Germinal center (tissue), 1 donor: ENCODE measurements at places on chromosomes 5 and 9.

- DNase-seq: peak; percentile 47
These were observed 17.2 kb upstream of the RGS3 start for GRCh38 chr9:113446323-113446740.

- DNase-seq: no peak
These were observed 499.8 kb upstream of the GRIA1 start for GRCh38 chr5:152990649-152991048.

- no peak for DNase-seq
These were observed 28.7 kb downstream of the SMIM32 start for GRCh38 chr5:136164226-136164625.

DNA sequence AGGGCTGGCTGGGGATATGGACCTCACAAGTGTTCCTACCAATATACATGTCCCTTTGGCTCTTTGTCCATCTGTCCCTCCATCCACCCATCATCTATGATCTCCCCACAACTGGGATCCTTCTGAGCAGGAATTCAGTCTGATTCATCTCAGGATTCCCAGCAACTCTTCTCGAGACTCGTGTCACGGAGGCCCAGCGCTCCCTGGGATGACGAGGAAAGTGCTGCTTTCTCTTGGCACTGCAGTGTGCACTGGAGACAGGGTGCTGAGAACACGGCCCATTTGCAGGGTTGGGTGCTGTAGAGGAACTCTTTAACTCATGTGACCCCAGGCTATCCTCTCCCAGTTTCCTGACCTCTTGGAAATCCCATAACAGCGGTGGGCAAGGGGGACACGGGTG lies 72.9 kb downstream of the ANGPTL2 start:
- DNase-seq: no peak

DNA sequence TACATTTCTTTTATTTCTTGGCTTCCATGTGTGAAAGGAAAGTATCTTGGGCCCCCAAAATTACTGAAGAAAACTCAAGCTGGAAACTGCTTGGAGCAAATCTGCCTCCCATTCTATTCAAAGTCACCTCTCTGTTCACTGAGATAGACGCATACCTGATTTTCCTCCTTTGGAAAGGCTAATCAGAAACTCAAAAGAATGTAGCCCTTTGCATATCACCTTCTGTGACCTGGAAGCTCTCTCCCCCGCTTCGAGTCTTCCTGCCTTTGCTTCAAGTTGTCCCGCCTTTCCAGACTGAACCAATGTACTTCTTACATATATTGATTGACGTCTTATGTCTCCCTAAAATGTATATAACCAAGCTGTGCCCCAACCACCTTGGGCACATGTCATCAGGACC lies 5.0 kb upstream of the RXFP3 start:
- DNase-seq: no peak

DNA sequence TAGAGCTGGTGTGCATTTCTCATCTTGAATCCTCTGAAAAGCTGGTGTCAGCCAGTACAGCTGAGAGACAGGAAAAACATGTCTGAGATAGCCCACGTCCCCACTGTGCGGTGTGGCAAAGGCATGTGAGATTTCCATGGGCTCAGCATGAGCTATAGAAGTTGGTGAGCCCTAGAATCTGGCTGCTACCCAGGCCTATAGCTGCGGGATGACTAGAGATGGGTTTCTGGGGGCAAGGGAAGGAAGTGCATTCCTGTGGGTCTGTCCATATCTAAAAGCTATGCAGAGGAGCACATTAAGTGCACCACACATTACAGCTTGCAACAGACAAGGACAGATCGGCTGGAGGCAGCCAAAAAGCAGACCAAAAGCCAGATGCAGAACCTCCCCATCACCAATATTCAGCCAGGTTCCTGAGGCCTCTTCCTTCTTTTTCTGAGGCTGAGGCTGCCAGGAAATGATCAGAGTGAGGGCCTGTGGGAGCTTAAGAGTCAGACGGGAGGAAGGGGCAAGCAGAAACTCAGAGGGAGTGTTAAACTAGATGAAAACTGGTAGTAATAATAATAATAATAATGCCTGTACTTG lies 55.8 kb upstream of the RANBP3L start:
- DNase-seq: no peak

GRCh38 chr9:107874137-107874536 lies 384.6 kb upstream of the KLF4 start:
- DNase-seq: no peak

DNA sequence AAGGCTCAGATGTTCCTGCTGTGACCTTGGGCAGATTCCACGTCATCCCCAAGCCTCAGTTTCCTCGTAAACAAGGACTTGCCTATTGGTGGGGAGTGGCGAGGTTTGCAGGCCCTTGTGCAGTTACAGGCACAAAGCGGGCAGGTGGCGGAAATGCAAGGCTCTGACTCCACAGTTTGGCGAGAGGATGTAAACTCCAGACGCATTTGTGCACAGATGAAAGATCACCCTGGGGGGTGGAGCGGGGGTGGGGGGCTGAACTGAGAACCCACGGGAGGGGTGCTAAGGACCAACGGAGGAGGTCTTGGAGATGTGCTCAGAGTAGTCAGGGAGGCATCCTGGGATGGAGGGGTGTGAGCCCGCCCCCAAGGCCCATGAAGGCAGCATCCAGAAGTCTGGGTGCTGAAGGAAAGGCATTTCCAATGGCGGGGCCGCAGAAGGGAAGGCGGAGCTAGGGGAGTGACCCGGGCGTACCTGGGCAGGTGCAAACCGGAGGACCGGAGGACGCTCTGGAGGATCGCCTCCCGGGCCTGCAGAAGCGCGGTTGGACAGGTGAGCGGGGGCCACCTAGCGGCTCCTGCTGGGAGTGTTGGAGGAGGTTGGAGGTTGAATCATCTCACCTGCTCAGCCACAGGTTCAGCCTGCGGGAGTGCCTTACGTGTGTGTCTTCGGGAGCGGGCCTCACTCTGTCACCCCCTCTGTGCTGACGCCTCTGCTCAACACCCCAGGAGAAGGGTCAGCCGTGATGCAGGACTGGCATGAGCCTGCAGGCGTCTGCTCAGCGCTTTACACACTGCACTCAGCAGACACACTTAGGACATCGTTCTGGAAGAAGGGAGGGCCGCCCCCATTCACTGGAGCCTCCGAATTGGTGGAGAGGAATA lies 1.9 kb upstream of the FIBCD1 start:
- peak; percentile 81 for DNase-seq

DNA sequence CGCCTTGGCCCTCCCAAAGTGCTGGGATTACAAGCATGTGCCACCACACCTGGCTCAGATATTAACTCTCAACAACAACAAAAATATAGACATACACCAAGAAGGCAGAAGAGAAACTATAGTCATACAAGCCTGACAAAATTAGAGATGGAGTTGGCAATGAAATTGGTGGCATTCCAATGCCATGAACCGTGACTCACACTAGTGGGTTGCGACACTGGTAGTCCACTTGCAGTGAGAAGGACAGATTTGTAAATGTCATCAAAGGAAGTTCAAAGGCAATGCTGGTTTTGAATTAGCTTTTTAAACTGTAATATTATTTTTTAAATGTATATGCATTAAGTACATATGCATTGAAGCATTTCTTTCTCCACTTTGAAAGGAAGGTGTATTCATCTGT lies 8.5 kb upstream of the DNAJC25 start:
- no peak for DNase-seq

- DNase-seq: no peak
These were observed 25.1 kb upstream of the RNF130 start for GRCh38 chr5:180096616-180097015.

DNA sequence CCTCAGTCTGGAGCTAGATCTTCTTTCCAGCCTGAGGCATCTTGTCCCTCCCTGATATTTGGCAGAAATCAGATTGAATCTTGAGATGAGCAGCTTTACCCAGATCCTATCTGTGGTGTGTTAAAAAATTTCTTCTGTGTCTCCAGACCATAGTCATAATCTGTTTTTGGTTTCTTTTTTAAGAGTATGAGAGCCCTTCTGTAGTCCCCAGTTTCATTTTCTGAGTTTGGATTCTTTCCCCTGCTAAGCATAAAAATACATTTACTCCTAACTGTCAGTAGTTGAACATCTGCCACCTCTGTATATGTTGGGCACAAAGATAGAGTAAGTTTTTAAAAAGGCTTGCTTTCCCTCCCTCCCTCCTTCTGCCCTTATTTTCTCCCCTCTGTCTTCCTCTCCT lies 137.7 kb downstream of the CNTLN start:
- DNase-seq: no peak

GRCh38 chr5:90000351-90000750 lies 409.2 kb downstream of the CETN3 start:
- DNase-seq: no peak

DNA sequence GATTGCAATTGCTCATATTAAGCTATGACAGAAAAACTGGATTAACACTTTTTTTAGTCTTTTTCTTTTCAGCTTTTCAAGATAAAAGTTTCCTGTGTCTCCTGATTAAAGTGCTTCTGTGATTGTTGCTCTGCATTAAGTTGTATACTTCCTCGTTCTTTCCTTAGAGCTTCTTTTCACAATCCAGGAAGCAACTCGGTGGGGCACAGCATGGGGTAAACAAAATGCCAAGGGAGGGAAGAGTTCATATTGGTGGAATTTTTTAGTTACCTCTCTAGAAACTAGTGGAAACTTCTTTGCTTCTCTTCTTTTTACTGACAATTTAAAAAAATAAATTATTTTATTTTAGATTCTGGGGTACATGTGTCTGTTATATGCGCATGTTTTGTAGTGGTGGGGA lies 37.8 kb upstream of the ARRDC3 start:
- no peak for DNase-seq

GRCh38 chr5:112065781-112066180 lies 308.8 kb upstream of the NREP start:
- no peak for DNase-seq

DNA sequence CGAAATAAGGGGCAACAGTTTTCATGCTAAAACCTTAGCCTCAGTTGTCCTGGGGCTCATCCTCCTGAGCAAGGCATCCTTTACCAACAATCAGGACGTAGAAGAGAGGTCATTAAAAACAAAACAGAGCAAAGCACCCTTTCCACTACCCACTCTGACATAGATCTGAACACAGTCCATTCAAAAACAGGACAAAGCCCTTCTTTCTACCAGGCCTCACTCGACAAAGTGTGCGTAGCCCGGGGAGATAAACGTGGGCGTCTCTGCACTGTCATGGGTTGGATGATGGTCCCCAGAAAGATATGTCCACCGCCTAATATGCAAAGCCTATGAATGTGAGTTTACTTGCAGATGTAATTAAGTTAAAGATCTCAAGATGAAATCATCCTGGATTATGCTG lies 60.6 kb upstream of the TAS2R1 start:
- DNase-seq: no peak

DNA sequence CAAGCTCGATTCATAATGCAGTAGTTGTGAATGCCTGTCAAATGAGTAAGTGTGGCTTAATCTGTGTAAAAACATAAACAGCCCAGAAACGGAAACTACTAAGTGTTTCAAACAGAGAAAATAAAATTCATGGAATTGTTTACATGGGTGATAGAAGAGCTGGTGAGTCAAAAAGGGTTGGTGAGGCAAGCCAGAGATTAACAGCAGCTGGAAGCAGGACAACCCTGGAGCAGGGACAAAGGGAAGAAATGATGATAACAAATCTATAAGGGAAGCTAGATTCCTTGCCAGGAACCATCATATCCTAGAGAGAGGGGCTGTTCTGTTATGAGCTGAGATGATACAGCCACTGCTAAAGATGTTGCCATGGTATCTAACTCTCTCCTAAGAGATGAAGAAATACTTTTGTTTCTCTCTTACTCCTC lies 18.0 kb upstream of the PRR16 start:
- no peak for DNase-seq

- DNase-seq: no peak
These were observed at the start of gene OR13J1 for GRCh38 chr9:35870351-35870923. OR13J1 (minus strand) TSS chr9:35870401; CDS start chr9:35870401, 0 bp downstream.

GRCh38 chr5:172421020-172421419 lies 33.3 kb downstream of the SH3PXD2B start:
- no peak for DNase-seq

GRCh38 chr9:83708515-83709158 lies 879 bp upstream of the UBQLN1 start:
- DNase-seq: peak; percentile 67

- no peak for DNase-seq
These were observed 46.4 kb upstream of the FAM170A start for GRCh38 chr5:119582987-119583386.
